ENCODE measurements at places on chromosomes 2 and 18.

- no peak for DNase-seq
Measured at GRCh38 chr2:63189026-63189425, 138.4 kb downstream of the OTX1 start.

GRCh38 chr2:105865222-105865913, 120.7 kb downstream of the NCK2 start:
- DNase-seq, result no peak

- DNase-seq, result no peak
Measured at GRCh38 chr18:65235966-65236624, 514.7 kb upstream of the CDH7 start.

DNA sequence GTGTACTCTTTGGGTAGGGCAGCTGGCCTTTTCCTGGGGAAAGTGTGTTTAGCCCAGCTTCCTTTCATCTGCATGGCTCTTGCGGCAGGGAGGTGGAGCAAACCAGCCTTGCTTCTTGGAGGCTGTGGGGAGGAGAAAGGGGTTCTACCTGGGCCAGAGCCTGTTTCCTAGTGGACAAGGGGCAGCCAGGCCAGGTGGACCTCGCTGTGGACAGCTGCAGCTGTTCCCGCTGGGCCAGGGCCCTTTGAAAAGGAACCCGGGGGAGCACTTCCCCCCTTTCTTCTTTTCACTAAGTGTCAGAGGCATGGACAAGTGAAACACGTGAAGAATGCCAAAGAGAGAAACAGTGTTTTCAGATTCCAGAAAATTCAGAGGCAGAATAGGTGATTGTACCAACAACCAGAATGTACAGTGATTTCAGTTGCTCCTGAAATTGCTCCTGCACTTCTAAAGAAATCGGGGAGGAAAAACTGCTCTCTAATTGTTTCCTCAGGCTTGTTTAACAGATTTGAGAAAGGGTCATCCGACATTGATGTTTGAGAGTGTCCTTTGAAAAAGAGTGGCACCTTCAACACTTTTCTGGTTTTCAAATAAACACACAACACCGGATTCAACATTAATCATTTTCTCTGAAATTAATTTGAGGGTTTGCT, 3.9 kb downstream of the GLI2 start:
- no peak for DNase-seq

DNA sequence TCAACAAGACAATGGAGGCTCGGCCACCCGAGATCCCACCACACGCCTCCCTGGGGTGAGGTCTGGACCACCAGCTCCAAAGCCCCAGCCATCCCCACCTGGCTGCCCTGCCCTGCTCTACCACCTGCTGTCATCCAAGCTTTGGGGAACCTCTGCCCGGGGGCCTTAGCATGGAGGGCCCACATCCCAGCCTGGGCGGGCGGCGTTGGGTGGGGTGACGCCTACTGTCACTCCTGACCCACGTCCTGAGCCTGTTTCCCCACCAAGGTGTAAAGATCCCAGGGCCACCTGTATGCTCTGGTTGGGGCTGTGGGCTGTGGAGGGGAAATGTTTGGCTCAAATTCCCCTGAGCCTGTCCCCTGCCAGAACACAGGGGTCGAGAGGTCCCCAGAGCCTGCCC, 437.6 kb downstream of the EIPR1 start:
- DNase-seq, result no peak

- no peak for DNase-seq
Measured at GRCh38 chr2:66531155-66531554, 96.2 kb downstream of the MEIS1 start.
